ENCODE measurements at places on chromosomes 4 and X. TPM values are rescaled to one million over a fixed set of nuclear protein-coding genes. Genes with fewer than 3 reads are reported as not detected.

Gene INTS6L
- 0.23 TPM for total RNA-seq

Gene PSAPL1
- 0.09 TPM for total RNA-seq

Gene PRPS1
- total RNA-seq, result 111 TPM

Gene ENAM
- total RNA-seq, result not detected

Gene POU4F2
- not detected for total RNA-seq

Gene TLR6
- 5.1 TPM for total RNA-seq

Gene EXOC1L
- not detected for total RNA-seq

Gene BEX5
- total RNA-seq, result not detected

Gene CTSO
- 0.82 TPM for total RNA-seq

Gene RENBP
- 0.18 TPM for total RNA-seq
